ENCODE measurements at places on chromosomes 4 and X. TPM values are rescaled to one million over a fixed set of nuclear protein-coding genes. Genes with fewer than 3 reads are reported as not detected.

DNA sequence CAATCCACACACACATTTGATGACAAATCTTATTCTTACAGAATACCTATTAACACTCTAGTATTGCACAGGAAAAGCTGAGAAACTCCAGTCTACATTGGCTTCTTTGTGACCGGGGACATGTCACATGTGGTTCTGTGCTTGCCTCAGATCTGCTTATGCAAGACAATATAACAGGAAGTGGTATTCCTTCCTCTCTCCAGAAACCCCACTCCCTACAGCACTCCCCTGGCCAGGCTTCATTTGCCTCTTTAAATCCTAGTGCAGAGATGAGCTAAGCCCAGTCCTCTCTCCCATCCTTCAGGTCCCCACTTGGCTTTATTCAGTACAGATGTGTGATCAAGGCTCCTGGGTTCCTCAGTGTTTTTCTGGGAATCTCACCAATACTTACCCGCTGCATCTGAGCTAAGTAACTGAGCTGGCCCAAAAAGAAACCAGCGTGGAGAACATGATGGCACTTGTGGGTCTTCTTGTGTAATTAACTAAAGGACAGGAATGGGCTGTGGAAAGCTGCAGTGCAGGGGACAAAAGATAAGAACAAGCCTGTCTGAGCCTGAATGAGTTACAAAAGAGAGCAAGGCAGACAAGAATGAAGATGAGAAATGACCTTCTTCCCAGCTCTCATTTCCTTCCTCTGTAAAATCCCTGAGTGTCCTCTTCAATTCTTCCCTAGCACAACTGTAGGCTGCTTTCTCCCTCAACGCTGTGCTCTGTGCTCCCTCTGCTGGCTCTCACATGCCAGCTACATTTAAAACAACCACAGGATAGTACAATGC lies 105.6 kb downstream of the HNRNPD start:
- H3K4me1 ChIP-seq: peaks cover 5% of the 10 kb centered on the region
- no peak overlapping the region for H3K27ac ChIP-seq
- DNase-seq: peak; percentile 44
- H3K27me3 ChIP-seq: peaks cover 14% of the 10 kb centered on the region
- no peaks in the 10 kb centered on the region for H3K36me3 ChIP-seq
- no peak overlapping the region for H3K4me3 ChIP-seq

The MAP7D2 gene
- 6.5 TPM for total RNA-seq

DNA sequence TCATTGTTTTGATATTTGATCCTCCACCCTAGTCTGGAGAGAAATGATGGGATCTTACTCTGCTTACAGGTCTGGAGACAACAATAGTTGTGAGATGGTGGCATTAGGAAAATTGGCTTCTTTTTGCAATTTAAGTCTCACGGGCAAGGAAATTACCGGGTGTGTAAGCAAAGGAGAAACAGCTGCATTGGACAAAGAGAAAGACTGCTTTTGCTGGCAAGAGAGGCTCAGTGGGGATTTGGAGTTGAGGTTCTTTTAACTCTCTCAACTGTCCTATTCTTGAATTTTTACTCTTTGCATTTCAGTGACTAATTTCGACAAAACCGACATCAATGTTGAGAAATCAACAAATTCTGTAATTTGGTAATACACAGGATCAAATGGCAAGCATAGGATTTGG lies 2.3 kb upstream of the SERPINA7 start:
- H3K36me3 ChIP-seq: no peaks in the 10 kb centered on the region
- no peak for DNase-seq
- H3K27me3 ChIP-seq: peaks cover 5% of the 10 kb centered on the region

The USP17L15 gene
- total RNA-seq: not detected

- H3K36me3 ChIP-seq: no peaks in the 10 kb centered on the region
- H3K27ac ChIP-seq: no peak overlapping the region
Measured at GRCh38 chrX:15547356-15547755, 46.7 kb downstream of the BMX start.

DNA sequence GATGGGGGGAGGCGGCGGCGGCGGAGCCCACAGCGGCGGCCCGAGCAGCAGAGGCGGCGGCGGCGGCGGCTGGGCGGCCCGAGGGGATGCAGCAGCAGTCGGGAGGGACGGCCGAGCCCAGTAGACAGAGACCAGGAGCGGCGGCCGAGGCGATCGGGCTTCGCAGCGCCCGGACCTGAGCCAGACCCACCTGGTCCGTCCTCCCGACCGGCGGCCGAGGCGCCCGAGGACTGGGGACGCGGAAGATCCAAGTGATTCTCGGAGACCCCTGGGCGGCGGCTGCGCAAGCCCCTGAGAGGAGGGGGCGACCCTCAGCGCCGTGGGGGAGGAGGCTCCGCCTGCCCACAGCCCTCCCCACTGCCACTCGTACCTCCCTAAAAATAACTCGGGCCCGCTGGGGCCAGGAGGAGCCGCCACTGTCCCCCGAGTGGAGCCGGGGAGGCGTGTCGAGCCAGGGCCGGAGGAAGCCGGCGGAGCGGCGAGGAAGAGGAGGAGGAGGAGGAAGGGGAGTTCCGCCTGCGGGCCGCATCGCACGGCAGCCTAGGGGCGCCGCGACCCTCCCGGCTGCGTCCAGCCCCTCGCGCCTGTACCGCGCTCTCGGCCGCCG lies 608 bp downstream of the RAPGEF2 start:
- H3K27ac ChIP-seq: no peak overlapping the region
- no peaks in the 10 kb centered on the region for H3K36me3 ChIP-seq
- H3K4me3 ChIP-seq: peak overlapping the region; percentile 54
- peaks cover 40% of the 10 kb centered on the region for H3K4me1 ChIP-seq
- peak; percentile 47 for DNase-seq

The RENBP gene
- total RNA-seq: 11.8 TPM

GRCh38 chr4:150974750-150975149 lies 40.3 kb downstream of the LRBA start:
- H3K27ac ChIP-seq: peak overlapping the region; percentile 38
- no peaks in the 10 kb centered on the region for H3K27me3 ChIP-seq
- peaks cover 4% of the 10 kb centered on the region for H3K36me3 ChIP-seq
- H3K4me3 ChIP-seq: no peak overlapping the region

- no peaks in the 10 kb centered on the region for H3K36me3 ChIP-seq
- H3K27ac ChIP-seq: no peak overlapping the region
- DNase-seq: no peak
- no peak overlapping the region for H3K4me3 ChIP-seq
Measured at GRCh38 chr4:112176596-112176995, 31.3 kb downstream of the FAM241A start.
